ENCODE measurements at places on chromosomes 1 and 21. TPM values are rescaled to one million over a fixed set of nuclear protein-coding genes. Genes with fewer than 3 reads are reported as not detected.

AKR7A3 gene
- total RNA-seq = 390 TPM

RAVER2 gene
- total RNA-seq = 22.6 TPM

ERICH3 gene
- total RNA-seq = 0.09 TPM

TAGLN2 gene
- total RNA-seq = 205 TPM

S100A14 gene
- total RNA-seq = 56.9 TPM
